Bone marrow (tissue), 2 donors: ENCODE measurements at places on chromosomes 16 and 17.

DNA sequence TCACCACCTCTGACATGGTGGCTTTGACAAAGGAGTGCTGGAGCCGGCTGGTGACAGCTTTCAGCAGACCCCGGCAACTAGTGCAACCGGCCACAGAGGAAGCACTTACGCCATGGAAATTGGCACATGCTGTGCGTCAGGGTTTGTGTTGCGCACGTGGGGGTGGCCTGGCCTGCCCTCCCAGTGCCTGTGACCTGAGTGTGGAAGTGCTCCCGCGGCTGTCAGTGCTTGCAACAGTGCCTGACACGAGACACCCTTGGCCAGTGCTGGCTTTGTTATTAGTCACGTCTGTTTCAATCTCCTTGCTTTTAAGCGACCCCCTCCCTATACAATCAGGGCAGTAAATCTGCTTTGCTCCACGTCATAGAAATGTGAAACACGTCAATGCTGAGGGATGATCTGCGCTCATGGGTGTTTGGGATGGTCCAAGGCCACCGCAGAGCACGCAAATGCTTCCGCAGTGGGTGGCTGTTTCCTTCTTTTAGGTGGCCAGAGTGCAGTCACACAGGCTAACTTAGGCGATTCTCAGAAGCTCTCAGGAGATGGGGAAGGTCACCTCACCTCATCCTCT lies 64.3 kb downstream of the PGS1 start:
- DNase-seq: peak; percentile 70

- DNase-seq: no peak
These were observed 216.6 kb upstream of the KCNJ16 start for GRCh38 chr17:69858460-69858859.

DNA sequence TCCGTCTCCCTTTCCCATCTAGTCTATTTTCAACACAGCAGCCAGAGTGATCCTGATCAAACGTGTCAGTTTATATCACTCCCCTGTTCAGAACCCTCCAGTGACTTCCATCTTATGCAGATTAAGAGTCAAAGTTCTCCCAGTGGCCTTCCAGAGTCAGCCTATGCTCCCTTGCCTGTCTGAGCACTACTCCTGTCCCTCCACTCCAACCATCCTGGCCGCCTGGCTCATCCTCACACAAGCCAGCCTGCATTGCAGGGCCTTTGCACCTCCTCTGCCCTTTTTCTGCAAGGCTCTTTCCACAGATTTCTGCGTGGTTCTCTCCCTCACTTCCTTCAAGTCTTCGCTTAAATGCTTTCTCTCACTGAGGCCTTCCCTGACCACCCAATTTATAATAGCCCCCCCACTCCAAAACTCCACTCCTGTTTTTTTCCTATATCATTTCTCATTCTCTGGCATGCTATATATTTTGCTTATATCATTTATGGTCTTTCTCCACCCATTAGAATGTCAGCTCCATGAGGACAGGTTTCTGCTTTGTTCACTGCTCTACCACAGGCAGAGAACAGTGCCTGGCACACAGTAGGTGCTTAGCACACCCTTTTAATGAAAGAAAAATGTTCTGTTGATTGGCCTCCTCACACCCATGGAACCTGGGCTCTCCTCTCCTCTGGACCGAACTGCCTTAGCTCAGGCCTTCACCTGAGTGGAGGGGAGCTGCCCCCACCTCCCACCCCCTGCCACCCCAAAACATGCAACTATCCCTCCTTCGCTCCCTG lies 9.3 kb downstream of the SAMD14 start:
- DNase-seq: no peak

DNA sequence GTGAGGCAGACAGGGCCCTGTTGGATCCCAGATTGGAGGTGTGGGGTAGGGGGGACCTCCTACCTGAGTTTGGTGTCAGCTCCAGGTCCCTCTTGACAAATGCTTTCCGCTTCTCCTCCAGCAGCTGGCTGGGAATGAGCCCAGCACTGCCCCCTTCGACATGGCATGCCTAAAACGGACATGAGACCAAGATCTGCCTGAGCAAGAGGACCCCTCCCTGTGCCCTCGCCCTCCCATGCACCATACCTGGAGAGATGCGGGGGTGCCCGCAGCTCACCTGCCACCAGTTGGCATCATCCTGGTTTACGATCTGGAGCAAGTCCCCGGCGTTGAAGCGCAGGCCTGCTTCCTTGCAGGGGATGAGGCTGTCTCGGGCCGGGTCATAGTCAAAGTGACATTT lies 26.2 kb downstream of the MPP2 start:
- no peak for DNase-seq

DNA sequence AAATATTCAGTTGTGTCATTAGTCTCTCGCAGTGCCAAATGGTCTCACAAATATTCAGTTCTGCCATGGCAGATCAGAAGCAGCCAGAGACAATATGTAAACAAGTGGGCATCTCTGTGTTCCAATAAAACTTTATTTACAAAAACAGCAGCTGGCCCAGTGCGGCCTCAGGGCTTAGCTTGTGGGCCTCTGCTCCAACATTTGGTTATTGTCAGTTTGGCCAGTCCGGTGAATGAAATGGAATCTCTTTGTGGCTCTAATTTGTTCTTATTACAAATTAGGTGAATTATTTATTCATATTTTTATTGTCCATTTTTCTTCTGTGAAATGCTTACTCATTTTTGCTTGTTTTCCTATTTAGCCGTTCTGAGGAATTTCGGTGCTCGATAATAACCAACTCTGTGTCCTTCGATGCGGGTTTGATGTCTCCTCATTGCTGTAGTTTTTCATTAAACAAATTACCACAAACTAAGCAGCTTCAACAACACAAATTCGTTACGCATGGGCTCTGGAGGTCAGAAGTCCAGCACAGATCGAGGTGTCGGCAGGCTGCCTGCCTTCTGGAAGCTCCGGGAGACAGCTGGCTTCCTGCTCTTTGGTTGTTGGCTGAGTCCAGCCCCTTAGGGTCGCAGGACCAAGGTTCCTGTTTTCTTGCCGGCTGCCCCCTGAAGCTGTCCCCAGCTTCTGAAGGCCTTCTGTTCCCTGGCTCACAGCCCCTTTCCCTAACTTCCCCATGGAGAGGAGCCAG lies 4.1 kb upstream of the SLC38A10 start:
- DNase-seq: no peak

GRCh38 chr17:51078009-51078592 lies 42.6 kb downstream of the SPAG9 start:
- DNase-seq: no peak

- DNase-seq: no peak
These were observed 36.0 kb downstream of the USP32 start for GRCh38 chr17:60355663-60356594.

- DNase-seq: no peak
These were observed 185.0 kb upstream of the ELAC2 start for GRCh38 chr17:13202835-13203234.

- DNase-seq: no peak
These were observed 185.7 kb upstream of the IRX5 start for GRCh38 chr16:54744998-54745397.
